NCI-H1436 (cell line): ENCODE measurements at places on chromosomes 12 and 14.

GRCh38 chr12:49763006-49763591, 21.7 kb downstream of the TMBIM6 start:
- DNase-seq: no peak

- DNase-seq: no peak
Observed at GRCh38 chr14:74826574-74826973, 49.4 kb downstream of the PROX2 start.

GRCh38 chr14:69580009-69580577, 5.4 kb upstream of the CCDC177 start:
- peak; percentile 29 for DNase-seq

DNA sequence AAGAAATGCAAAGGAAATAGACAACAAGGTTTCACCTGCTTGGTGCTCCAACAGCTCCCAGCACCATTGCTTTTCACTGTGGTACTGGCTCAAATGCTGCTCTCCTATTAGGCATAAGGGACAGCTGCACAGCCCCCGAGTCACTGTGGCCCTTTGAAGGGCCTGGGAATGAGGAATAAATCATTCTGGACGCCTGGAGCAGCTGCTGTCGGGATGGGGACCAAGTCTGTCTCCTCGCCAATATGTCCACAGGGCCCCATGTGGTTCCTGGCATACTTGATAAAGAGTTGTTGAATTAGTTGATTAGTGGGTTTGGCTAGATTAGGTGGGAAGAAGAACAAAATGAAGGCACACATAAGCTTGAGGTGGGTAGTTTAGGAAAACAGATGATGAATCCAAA, 13.1 kb upstream of the NGB start:
- DNase-seq: no peak

GRCh38 chr14:39451811-39452210, 19.6 kb upstream of the FBXO33 start:
- no peak for DNase-seq

DNA sequence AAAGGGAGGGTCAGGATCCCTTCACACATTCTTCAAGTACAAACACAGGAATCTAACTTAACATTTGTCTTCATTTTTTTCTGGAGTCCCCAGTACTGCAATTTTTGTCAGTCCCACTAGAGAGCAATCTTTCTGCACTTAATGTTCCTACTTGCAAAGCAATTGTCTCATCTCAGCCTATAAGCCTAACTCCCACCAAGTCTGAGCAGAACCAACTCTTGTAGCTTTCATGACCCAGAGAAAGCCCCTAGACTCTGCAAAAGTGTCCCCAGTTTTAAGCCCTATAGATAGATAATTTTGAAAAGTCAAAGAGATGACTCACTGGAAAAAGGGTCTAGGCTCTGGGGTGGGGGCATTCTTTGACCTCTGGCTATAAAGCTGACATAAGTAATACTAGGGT, 1.8 kb upstream of the ZBTB39 start:
- DNase-seq: peak; percentile 52

GRCh38 chr12:122062832-122063693, 15.5 kb upstream of the MLXIP start:
- no peak for DNase-seq

GRCh38 chr14:104634138-104634760, 29.7 kb upstream of the TMEM179 start:
- no peak for DNase-seq

DNA sequence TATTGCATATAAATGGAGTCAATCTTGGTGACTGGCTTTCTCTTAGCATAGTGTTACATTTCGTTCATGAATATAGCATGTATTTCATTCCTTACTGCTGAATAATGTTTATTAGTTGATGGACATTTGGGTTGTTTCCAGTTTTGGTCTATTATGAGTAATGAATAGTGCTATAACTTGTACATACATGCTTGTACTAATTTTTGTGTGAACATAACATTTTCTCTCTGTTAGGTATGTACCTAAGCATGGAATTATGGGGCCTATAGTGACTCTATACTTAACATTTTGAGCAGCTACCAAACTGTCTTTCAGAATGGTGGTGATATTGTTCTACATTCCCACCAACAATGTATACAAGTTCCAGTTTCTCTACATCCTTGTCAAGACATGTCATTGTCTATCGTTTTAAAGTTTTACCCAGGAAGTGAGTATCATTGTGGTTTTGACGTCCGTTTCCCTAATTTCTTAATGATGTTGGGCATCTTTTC, 23.1 kb downstream of the ATP2A2 start:
- DNase-seq: no peak

- no peak for DNase-seq
Observed at GRCh38 chr12:11732715-11733114, 83.2 kb downstream of the ETV6 start.

- no peak for DNase-seq
Observed at GRCh38 chr12:95634622-95635621, 83.6 kb upstream of the USP44 start.

DNA sequence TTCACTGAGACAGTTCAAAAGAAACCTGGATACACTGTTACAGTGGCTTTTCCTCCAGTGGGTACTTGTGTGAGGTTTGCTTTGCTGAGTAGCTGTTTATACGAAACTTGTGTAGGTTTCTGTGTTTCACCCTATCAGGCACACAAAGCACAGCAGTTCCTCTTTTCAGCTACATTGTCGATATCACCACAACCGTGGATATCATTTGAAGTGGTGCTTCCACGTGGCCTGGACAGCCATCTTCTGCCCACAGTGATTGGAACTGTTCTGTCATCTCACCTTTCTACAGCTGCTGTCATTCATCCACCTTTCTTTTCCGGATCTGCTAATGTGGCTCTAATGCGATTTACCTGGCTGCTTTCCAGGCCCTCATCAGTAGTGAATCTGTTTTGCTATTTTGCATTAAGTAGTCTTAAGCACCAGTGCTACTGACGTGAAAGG, 368.8 kb downstream of the SYT1 start:
- DNase-seq: peak; percentile 90

DNA sequence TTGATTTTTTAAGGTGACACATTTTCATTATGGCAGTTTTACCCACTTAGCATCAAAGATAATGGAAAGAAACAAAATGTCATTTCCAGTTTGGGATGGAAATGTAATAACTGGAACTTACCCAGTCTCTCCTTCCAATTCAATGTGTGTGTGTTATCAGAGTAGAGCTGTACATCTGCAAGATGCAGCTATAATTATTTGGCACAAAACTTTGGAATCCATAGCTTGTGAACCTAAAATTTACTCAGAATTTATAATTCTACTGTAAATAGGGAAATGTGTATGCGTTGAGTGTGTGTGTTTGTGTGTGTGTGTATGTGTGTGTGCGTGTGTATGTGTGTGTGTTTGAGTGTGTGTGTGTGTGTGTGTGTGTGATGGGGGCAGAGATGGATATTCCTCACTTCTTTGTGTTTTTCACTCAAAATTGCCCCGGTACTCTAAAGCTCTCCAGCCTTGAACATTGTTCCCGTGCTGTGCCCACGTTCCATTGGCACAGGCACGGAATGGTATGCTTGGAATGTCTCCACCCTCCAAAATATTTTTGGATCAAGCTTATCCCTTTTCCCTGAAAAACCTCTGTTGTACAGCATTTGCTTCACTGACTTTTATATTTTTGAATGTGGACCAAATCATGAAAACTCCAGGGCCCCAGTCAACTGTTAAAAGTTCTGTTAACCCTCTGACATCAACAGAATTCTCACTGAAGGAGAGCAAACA, 150.2 kb upstream of the BMP4 start:
- no peak for DNase-seq

DNA sequence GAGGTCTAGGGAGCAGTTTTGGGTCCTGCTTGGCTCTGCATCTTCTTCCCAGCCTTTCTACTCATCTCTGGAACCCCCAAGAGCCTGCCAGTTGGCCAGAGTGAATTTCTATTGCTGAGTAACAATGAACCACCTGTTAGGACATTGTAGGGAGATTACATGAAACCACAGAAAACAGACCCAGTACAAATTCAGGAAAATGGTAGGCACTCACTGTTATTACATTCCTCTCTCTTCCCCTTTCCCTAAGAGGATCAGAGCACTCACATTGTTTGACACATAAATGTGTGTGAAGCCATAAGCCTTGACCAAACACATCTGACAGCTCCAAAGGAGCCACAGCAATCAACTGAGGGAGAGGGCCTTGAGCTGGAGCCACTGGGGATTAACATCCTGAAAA, 216.1 kb downstream of the TMEM132D start:
- no peak for DNase-seq

- no peak for DNase-seq
Observed at GRCh38 chr12:752695-753610, 574 bp downstream of the WNK1 start.

GRCh38 chr12:60844875-60845274, 1249.0 kb downstream of the SLC16A7 start:
- DNase-seq: no peak

GRCh38 chr12:6950811-6951540, at the start of gene PTPN6:
Gene PTPN6 (plus strand): TSS chr12:6951356. CDS start chr12:6951513, 157 bp downstream.
- DNase-seq: no peak

GRCh38 chr14:100675699-100676684, 50.7 kb upstream of the DLK1 start:
- DNase-seq: no peak

GRCh38 chr12:71282925-71283324, 125.1 kb upstream of the TSPAN8 start:
- DNase-seq: no peak

DNA sequence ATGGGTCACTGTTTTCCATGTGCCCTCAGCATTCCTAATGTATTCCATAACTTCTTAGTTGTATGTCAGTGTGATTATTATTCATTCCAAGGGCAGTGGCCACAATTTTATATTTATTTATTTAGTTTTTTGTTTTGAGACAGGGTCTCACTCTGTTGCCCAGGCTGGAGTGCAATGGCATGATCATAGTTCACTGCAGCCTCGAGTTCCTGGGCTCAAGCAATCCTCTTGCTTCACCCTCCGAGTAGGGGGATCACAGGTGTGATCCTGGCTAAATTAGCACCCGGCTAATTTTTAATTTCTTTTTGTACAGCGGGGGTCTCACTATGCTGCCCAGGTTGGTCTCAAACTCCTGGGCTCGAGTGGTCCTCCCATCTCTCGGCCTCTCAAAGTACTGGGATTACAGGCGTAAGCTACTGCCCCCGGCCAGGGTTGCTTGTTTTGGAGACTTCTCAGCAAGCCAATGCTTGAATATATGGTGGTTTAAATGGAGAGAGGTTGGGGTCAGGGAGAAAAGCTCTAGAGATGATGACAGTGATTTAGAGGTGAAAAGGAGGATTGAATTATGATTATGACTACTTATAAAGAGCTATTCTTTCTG, 7.6 kb downstream of the GPRC5A start:
- DNase-seq: no peak

DNA sequence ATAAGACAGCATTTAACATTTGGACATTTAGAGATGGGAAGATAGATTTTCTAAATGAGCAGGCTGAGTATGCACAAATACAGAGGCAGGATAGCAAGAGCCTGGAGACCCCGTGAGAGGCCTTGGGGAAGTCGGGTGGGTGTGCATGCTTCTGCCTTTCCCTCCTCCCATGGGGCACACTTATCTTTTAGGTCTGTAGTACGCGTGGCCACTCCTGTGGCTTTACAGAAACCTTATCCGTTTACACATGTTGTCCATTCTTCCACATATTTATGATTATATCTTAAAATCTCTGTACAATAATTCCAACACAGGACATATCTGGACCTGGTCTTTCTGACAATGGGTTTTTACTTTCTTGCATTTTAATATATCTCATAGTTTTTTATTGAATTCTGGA, 33.6 kb downstream of the GYS2 start:
- no peak for DNase-seq

DNA sequence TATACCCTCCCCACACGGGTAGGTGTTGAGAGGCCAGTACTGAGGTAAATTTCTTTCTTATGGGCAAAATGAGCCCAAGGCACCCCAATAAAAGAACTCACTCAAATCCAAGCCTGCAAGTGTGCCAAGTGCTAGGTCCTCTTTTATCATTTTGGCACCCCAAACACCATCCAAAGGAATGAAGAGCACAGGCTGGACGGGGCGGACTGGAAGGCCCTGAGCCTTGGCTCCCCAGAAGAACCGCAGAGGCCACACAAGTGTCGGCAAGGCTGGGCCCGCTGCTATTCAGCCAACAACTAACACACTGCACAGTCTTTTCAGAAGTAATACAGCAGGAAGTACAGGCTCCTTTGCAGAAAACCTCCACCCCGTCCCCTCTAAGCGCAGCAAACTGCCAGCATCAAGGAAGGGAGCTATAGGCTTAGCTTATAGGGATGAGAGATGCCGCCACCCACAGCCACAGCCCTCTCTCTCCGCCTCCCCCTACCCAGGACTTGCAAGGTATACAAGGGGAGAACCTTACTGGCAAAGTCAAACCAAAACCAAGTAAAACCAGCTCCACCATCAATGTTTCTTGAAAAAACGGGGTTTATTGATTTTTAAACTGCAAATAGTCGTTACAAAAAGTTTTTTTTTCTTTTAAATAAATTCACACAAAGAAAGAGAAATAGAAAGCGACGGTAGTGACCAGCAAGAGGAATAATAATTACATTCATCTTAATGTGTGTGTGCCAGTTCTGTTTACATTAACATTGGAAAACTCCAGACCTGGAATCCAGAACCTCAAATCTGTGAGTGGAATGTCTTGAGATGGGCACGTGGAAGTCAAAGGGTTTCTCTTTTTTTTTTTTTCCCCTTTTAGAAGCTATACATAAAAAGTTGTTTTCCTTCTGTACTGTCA, 5.5 kb downstream of the ZFP36L1 start:
- no peak for DNase-seq

- no peak for DNase-seq
Observed at GRCh38 chr14:32514681-32515080, 185.6 kb downstream of the AKAP6 start.

DNA sequence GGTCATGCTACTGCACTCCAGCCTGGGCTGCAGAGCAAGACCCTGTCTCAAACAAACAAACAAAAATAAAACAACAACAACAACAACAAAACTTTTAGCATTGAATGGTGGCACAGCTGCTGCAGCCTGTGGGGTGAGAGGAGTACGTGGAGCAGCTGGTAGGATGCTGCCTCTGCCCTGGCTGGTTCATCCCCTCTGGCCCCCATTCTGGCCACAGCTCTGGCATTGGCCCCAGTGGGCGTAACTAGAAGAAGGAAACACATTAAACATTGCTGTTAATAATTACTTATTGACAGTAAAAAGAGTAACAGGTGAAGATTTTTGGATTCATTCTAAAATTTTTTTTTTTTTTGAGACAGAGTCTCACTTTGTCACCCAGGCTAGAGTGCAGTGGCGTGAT, 28.8 kb upstream of the C2CD5 start:
- DNase-seq: no peak

DNA sequence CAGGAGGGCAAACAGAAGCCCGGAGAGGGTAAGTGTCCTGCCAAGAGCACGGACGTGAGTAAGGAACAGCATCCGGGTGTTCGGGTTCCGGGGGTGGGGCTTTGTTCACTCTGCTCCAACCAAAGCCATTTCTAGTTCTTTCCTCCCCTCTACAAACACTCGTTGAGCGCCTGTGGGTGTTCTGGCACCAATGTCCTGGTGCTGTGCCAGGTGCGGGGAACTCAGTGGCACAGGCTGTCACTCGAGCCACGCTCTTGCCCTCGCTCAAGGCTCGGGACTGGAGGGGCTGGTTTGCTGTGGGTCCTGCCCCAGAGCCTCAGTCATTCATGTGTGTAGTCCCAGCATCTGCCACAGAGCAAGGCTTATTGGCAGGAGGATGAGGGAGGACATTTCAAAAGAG, 157.5 kb downstream of the CALM1 start:
- no peak for DNase-seq
